ENCODE measurements at places on chromosomes 4 and X.

- DNase-seq = no peak
Measured at GRCh38 chrX:39144956-39145355, 343.7 kb downstream of the MID1IP1 start.

DNA sequence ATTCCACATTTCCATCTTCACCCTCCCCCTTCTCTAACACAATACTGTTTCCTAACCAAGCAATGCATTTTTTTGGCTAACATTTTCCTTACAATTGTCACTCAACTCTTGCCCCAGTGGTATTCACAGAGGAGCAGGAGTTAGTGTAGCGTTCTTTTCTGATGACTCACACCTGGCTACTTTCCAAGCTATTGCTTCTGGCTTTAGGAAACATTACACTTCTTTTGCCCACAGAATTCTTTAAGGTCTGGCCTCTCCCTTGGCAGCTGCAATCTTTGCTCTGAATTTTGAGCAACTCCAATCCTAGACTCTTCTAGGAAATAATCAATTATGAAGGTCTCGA, 27.5 kb upstream of the PDGFC start:
- no peak for DNase-seq

GRCh38 chrX:56798339-56798711, 69.3 kb downstream of the NBDY start:
- DNase-seq = no peak

- DNase-seq = no peak
Measured at GRCh38 chr4:37451656-37452055, 207.1 kb downstream of the NWD2 start.

DNA sequence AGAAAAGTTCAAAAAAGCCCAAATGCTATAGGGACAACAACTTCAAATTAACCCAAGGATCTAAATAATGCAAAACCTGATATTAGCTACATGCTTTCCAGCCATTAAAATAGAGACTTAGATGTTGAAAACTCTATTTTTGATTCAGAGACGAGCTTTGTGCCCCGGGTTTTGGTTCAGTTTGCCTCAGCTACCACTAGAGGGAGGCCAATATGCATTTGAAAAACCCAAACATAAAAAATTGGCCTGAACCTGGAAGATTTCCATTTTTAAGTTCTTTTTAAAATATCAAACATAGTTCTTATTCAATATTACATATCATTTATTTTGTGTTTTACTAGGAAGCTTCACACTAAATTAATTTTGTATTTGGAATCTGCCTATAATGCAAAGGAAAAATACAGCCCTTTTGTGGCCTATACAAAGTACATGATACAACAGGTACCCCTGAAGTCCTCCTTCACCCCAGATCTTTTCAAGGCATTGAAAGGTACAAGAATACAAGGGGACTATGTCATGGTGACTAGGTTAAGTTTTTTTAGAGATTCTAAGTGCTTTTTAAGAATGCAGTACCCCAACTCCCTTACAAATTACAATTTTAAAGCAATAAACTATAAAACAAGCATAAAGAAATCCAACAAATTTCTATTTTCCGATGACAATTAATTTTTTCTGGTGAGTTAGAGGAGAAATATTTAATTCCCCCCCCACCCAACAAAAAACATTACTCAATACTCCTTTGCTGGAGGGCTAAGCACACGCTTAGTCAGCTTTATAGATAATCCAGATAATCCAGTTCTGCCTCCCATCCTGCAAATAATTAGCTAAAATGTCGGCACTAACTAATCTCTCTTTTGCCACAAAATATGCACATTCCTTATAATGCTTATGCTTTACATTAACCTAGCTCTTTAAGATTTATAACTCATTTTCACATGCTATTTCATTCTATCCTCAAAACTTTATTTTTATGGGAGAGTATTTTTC, 97.7 kb upstream of the PTPN13 start:
- no peak for DNase-seq

DNA sequence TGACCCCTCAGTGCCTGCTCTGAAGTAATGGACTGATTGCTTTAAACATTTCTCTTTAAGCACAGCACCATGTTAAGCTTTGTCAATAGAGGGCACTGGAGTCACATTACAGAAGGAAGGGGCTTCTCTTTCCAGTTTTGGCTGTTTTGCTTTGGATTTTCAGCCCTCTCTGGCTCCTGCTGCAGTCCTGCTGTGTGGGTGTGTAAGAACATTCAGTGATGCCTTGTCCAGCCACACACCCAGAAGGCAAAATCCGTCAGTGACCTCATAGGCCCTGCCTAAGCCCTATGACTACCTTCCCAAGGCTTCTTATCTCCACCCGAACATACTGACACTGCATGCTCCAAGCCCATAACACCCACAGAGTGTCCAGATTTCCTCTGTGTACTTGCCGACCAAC, 215.3 kb upstream of the CTSO start:
- no peak for DNase-seq

- DNase-seq = no peak
Measured at GRCh38 chr4:152528060-152528459, 7.8 kb downstream of the FBXW7 start.

DNA sequence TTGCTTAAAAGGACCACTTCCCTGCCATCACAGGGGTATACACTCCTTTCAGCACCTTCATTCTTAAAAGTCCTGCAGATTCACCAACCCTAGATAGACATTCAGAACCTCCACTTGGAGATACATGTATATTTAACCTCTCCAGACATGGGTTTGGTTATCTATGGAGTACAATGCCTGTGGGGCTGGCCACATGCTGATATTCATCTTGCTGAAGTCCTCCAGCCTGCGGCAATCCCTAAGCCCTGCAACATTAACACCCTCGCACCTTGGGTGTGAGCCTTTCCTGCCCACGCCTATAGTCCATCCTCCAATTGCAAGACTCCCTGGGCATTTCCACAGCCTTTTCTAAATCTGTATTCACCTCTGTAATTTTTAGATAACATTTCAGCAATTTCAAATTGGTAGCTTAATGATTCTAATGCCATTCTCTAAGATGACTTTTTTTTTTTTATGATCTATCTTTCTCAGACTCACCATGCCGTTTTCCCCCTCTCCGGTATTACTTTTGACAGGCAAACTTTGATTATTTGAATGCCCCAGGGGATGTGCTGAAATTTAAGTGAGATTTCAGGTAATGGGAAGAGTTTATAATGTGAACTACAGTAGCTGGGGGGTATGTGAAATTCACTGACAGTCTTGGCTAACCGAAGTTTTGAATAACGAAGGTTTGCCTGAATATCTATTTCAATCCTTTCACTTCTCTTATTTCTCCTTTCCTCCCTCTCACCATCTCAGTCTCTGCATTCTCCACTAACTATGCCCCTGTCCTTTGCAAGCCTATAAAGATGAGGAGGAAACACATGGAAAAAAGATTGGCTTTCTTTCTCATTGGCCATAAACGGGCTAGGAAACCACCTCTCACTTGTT, 24.1 kb downstream of the CCDC149 start:
- no peak for DNase-seq

DNA sequence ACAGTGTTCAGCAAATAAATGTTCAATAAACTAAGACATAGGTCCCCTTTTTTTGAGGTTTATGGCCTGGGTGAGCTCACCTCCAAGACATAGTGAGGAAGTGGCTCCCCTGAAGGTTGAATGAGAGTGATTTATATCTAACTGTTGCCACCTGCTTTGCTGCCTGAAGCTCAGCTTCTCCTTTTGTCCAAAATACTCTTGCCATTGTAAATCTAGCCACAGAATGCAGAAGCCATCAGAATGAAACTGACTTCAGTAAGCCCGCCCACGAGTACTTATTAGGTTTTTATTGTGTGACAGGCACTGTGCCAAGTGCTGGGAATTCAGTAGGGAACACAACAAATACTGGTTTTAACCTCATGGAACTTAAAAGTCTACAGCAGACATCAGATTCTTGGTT, 18.0 kb downstream of the SPINK2 start:
- no peak for DNase-seq

DNA sequence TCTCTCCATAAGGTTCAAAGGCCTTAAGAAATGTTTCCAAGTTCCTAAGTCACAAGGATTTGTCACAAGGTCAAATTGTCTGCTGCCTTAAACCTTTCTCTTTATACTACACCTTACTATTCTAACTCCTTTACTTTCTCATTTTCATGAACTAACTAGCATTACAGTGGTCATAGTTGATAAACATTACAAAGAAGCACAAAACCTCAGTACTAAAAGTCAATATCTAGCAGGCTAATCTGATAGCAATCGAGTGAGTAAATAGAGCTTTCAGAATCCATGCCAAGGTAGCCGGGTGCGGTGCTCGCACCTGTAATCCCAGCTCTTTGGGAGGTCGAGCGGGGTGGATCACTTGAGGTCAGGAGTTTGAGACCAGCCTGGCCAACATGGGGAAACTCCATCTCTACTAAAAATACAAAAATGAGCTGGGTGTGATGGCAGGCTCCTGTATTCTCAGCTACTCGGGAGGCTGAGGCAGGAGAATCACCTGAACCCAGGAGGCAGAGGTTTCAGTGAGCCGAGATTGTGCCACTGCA, 510.0 kb downstream of the GBA3 start:
- no peak for DNase-seq

DNA sequence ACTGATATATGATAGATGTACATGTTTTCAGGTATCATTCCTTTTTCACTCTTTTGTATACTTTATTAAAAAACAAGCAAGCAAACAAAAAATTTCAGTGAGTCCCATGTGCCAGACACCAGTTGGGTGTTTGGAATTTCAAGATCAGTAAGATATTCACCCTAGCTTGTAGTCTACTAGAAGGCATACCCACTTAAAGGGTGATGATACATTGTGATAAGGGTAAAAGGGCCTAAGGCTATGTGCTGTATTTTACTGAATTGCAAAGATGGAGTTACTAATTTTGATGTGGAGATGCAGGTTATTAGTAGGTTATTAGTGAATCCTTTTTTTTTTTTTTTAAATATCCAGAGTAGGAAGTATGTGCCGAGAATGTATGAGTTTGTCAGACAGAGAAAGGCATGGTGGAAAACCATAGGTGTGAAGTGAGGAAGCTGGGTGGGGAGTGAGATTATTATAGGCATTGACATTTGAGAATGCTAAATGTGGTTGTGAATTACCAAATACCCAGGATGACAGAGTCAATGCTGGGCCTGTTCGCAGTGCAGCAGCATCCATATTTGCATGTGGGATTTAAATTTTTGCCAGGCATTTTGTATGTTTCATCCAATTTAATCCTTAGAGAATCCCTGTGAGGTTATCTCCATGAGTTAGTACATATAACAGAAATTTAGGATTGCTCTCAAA, 10.1 kb downstream of the STIM2 start:
- no peak for DNase-seq

GRCh38 chr4:185243879-185244278, 34.5 kb downstream of the SNX25 start:
- DNase-seq = no peak

DNA sequence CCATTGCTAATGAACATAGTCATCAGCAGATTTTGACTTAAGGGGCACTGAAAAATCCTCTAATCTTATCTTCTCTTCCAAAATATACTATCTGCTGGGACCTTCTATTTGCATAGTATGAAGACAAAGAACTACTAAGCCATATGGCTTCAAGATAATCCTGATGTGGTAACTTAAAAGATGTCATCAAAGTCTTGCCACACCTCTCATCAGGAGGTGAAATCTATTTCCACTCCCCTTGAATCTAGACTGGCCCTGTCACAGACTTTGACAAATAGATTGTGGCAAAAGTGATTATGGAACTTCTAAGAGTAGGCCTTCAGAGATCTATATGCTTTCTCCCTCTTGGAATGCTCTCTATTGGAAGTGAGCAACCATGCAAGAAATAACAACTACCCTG, 27.3 kb upstream of the TET2 start:
- no peak for DNase-seq

DNA sequence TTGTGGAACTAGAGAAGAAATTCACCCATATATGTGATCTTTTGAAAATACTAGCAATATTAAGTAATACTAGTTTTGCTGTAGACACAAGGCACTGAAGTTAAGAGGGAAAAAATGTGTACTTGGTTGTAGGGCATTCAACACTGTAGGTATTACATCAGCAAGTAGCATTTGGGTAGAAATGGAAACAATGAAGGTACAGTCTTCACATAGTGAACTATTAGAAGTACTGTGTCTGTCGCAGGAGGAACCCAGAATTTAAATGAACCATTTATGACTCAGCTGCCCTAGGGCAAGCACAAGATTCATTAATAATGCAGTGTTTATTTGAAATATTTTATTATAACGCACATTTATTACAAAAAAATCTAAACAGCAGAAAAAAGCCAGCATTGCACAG, 572.7 kb upstream of the TENM3 start:
- no peak for DNase-seq

- no peak for DNase-seq
Measured at GRCh38 chr4:107630185-107630705, 89.8 kb downstream of the PAPSS1 start.

DNA sequence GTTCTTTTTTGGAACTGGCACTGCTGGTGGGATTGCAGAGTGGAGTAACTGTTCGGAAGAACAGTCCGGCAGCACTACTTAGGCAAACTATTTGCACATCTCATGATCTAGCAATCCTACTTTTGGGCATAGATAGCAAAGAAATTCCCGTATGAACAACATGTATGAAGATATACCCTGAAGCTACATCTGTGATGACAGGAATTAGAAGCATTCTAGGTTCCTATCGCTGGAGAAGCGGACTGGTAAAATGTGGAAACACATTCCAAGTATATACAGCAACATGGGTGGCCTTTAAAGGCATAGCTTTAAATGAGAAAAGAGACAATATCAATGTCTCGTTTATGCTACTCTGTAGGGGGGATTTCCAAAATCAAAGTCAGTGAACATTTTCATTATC, 3.1 kb downstream of the DCAF16 start:
- no peak for DNase-seq

All from activated effector memory CD4-positive, alpha-beta T cell treated with Interleukin-2 at 50 U/mL for 16 hours (primary cell).